ENCODE measurements at places on chromosomes 3 and 15. TPM values are rescaled to one million over a fixed set of nuclear protein-coding genes. Genes with fewer than 3 reads are reported as not detected.

- DNase-seq = no peak
Observed at GRCh38 chr15:27196691-27197090, 225.7 kb downstream of the GABRG3 start.

- DNase-seq = no peak
Observed at GRCh38 chr15:90171623-90172022, 29.5 kb upstream of the SEMA4B start.

DNA sequence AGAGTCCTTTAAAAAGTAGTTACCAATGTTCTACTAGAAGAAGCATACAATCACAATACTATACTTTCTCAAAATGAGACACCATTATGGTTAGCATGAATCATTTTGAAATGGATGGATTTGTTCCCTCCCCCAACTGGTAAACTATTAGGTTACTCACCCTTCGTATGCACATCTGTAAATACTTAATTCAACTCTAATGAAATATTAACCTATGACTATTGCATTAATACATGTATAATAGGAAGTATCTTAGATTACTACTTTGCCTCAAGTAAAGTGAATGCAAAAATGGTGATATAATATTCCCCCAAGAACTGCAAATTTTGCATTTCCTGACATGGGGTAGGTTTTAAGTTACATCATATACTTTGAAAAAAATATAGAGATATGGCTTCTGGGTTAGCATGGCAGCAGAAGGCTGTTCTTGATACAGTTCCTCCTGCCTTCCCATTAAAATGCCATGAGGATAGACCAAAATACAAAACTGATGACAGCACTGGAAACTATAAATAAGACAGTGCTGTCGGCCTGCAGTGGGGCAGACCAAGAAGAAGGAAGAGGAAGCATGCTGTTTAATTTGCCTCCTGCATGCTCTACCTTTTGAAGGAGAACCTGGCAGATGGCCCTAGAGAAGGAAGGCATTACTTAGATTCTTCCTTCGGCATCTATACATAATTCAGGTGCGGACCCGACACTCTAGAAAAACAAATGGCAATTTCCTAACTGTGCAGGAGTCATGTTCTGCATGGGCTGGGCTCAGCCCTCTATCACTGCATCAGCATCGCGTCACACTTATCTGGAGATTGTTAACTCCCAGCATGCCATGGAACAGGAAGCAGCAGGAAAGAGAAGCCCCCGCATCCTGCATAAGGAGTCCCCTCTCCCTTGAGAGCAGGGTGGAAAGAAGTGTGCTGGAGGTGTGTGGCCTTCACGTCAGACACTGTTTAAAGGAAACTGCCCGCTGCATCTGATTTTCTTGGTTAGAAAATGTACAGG, 41.8 kb upstream of the NEO1 start:
- DNase-seq = no peak

- DNase-seq = no peak
Observed at GRCh38 chr15:73870700-73871408, 2.5 kb upstream of the TBC1D21 start.

- DNase-seq = no peak
Observed at GRCh38 chr3:176755977-176756376, 441.3 kb downstream of the TBL1XR1 start.

CKMT1B gene
- polyA plus RNA-seq = 0.12 TPM

GRCh38 chr3:77320514-77320913, 280.6 kb downstream of the ROBO2 start:
- DNase-seq = no peak

Measured in BJ (cell line).